SW 1271 (cell line): ENCODE measurements at places on chromosomes 7 and 10.

- no peak for DNase-seq
These were observed 72.5 kb downstream of the MICALL2 start for GRCh38 chr7:1386623-1387220.

- no peak for DNase-seq
These were observed 364.4 kb downstream of the CXCL12 start for GRCh38 chr10:44020322-44021111.

- no peak for DNase-seq
These were observed 62.3 kb upstream of the KAT6B start for GRCh38 chr10:74763934-74764591.

DNA sequence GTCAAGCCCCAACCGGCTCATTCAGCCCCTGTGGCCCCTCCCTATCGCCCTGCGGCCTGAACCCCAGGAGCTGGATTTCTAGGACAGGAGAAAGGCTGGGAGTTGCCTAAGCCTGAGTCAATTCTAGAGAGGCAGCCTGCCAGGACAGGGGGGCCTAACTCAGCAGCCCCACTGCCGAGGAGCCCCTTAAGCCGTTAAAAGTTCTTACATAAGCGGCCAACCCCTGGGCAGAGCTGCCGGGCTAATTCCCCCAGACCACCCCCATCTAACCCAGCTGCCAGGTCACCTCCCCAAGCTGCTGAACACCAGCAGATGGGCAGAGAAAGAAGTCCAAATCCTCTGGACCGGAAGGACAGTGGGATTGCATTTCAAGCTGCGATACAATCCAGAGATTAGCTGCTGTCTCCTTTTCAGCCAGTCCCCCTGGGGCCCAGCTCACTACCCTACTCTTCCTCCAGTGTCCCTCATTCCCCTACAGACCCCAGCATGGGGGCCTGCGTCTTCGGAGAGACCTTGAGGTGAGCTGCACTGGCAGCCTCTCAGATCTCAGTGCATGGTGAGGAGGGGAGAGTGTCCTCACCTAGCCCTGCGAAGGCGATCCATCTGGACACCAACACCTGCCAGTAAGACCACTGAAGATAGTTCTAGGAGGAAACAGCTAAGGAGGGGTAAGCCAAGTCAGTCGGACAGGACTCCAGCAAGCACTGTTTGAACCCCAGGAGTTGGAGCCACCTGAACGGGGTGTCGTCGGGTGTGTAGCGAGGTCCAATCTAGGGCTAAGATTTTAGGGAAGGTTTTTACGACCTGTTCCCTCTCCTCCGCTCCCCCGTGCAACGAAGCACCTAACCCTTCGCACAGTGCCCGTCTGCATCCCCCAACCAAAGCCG, 830 bp downstream of the IMPDH1 start:
- DNase-seq, result no peak

DNA sequence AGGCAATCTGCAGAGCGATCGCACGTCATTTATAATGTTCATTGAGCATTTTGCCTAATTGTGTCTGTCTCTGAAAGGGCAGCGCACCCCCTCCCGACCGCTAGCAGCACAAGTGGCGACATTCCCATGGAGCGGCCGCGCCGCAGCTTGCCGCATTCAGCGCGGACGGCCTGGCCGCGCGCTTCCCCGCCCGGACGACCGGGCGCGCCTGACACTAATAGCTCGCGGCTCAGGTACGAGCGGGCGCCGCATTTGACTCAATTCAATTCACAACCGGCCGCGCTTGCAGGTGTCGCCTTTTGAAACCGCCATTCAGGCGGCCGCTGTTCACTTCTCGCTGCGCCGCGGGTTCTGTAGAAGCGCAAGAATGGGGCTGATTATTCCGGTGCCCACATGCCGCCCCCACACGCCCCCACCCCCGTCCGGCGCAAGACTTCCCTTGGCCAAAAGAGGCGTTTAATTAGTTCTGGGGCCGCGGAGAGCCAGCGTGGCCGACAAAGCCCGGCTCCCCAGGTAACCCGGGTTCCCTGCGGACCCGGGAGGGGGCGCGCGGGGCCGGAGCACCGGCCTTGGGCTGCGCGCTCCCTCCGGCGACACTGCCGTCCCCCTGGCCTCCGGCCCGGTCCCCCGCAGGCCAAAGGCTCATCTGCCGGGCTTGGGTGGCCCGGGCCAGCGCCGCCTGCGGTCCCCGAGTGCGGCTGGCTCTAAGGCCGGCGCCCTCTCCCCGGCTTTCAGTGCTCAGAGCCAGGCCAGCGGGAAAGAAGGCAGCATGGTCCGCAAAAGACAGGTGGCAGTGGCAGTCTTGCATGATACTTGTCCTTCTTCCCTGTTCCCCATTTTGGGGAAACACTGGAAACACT, 18.7 kb upstream of the PTF1A start:
- DNase-seq, result no peak

DNA sequence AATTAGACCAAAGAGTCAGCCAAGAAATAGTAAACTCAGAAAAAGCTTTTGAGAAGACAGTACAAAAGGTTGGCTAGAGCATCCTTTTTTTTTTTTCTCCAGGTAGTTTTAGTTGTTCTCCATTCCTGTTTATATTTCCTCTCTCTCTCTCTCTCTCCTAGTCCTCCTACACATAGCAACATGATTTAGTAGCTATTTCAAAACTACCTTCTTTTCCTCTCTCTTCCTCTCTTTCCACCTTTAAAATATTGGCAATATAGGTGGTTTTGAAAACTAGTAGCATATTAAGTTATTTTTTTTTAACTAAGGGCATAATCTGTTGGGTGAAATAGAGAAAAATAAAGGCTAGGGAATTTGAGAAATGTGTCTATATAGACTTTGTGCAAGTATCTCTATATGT, 5.0 kb downstream of the SKIDA1 start:
- DNase-seq, result no peak
